ENCODE measurements at places on chromosomes 3 and 15.

GRCh38 chr3:71831599-71831998 is 46.7 kb upstream of the PROK2 start:
- DNase-seq: no peak

DNA sequence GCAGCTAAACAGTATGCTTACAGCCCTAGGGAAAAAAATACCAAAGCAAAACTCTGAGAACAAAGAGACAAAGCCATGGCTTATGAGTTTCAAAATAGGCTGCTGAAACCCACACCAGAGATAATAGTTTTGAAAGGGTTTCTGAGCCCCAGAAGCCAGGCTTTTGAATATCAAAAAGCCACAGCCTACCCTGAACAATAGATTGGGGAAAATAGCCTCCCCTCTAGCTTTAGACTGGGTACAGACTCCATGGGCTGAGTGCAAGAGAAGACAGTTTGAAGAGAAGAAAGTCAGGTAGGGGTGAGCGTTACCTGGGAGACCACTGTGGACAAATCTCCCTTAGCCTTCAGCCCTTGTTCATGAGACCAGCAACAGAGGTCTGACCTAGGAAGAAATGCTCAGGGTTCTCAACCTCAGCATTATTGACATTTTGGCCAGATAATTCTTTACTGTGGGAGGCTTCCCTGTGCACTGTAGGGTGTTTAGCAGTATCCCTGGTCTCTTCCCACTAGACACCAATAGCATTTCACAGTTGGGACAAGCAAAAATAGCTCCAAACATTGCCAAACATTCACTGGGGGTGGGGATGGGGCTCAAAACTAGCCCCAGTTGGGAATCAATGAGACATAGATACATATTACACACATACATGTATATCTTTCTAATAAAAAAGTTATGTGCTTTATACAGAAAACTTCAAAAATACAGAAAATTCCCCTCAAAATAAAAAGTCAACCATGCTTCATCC is 11.6 kb upstream of the TAFA4 start:
- DNase-seq: no peak

- DNase-seq: no peak
Observed at GRCh38 chr15:85542895-85543331, 162.5 kb downstream of the AKAP13 start.

DNA sequence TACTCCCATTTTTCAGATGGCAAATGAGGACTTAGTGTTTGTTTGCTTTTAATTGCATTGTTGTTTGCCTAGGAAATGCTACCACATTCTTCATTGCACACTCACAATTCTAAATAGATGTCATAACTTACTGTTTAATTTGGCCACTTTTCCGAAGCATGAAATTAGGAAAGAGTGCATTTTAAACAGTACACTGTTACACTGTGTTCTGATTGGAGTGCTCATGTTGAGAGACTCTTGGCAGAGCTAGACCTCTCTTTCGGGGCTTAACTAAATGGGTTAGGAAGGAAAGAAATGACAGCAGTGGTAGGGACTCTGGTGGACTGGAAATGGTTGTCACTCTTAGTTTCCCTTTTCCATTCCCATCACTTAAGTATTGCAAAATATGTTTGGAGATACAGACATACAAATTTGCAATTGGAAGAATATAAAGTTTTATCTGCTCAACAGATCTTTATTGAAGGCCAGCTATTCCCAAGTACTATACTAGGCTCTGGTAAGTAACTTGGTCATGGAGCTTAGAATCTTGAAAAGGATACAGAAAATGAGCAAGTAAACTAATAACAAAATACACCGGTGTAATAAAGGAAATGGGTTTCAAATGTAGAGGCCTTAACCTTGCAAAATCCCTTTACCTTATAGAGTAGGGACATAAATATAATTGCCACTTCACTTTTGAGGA is 90.2 kb downstream of the DCUN1D1 start:
- DNase-seq: no peak

DNA sequence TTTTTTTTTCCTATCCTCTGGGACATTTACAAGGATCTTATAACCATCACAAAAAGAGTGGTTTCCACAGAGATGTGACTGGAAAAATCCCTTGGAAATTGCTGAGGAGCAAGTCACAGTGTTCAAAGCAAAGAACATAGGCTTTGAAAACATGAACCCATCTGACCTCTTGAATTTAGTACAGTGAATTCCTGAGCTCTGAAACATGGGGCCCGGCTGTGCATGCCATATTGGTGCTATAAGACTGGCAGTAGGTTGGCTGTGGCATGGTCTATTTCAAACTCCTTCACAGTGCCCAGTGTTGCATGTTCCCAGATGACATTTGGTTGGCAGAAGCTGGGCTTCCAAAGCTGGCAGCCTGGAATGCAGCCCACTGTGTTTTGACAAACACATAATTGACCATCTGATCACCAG is 202.2 kb downstream of the TIGIT start:
- no peak for DNase-seq

DNA sequence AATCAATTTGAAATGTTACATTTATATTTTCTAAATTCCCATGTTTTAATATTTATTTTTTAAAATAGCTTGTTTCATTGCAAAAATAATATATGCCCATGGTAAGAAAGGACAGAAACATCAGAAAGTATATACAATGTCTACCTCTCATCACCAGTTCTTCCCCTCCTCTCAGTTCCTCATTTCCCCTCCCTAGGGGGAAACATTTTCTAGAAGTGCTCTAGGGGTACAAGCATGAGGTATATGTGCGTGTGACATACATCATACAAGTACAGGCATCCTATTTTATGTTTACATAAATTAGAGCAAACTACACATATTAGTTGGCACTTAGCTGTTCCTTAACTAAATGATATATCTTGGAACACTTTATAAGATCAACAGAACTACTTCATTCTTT is 189.3 kb upstream of the VEPH1 start:
- no peak for DNase-seq

DNA sequence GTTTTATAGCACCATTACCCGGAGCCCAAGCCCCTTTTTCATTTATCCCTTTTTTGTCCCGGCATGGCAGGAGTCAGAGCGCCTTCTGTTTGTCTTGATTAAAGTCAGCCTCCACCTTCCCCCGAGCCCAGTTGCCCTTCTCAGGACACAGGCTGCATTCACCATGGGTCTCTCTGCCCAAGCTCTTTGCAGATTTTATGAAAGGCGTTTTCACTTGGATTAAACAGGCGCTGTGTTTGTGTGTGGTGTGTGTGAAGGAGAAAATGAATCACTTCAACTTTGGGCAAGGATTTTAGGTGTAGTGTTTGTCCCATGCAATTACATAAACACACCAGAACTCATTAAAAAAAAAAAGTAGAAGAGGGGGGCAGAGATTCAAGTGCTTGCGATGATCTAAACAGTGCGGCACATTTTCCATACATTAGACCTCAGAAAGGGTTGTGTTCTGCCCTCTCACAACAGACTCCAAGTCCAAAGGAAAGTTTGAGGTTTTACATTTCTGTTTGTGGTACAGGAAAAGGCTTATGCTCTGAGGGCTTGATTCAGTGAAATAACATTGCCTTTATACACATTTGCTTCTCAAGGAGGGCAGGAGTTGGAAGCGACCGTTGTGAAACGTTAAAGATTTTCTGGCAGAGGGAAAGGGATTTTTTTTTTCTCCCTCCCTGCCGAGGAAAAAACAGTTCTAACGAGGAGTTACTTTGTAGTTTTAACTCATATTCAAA is 14.5 kb upstream of the IL16 start:
- DNase-seq: no peak

- no peak for DNase-seq
Observed at GRCh38 chr3:2372306-2372705, 273.6 kb downstream of the CNTN4 start.

DNA sequence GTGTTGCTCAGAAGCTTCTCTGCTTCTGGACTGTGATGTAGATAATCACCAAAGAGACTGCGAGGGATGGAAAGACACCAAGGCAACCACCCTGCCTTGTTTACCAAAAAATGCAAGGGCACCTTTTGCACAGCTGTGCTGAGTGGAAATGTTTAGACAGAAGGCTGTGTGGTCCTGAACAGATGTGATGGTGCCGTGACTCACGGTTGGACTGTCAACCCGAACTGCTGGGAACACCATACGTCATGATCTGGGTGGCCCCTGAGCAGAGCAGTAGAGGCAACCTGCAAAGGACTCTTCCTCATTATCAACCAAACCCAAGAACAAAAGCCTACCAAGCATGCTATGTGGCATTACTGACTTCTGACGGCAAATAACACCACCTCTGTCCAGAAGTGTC is 61.3 kb upstream of the LPP start:
- no peak for DNase-seq

DNA sequence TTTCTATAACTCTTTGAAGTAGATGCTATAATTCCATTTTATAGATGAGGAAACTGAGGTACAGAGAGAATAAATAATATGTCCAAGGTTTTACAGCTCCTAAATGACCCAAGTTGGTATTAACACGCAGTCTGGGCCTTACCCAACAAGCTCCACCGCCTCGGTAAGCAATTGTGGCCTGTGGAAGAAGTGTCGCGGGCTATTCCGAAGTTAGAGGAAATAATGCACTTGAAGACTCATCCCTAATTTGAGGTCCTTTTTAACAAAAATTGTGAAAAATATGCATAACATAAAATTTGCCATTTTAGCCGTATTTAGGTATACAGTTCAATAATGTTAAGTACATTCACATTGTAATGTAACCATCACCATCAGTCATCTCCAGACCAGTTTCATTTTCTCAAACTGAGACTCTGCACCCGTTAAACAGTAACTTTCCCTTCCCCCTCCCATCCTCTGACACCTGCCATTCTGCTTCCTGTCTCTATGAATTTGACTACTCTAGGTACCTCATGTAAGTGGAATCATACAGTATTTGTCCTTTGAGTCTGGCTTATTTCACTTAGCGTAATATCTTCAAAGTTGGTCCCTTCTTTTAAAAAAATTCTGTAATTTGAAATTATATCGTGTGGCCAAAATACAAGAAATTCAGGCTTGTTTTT is 18.2 kb downstream of the IDH3A start:
- no peak for DNase-seq

DNA sequence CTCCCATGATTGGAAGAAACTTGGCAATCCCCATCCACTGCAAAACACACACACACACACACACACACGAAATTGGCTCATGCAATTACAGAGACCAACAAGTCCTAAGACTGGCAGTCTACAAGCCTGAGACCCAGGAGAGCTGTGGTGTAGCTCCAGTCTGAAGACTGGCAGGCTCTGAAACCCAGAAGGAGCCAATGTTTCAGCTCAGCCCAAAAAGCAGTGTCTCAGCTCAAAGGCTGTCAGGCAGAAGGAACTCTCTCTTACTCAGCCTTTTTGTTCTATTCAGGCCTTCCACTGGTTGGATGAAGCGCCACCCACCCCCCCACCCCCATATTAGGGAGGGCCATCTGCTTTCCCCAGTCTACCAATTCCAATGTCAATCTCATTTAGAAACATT is 32.1 kb downstream of the MESD start:
- no peak for DNase-seq

- DNase-seq: no peak
Observed at GRCh38 chr15:85730001-85730820, 64.5 kb downstream of the KLHL25 start.

- DNase-seq: no peak
Observed at GRCh38 chr3:45106874-45107273, 39.3 kb downstream of the CDCP1 start.

GRCh38 chr3:71129611-71130431 is 453.7 kb downstream of the FOXP1 start:
- DNase-seq: no peak

DNA sequence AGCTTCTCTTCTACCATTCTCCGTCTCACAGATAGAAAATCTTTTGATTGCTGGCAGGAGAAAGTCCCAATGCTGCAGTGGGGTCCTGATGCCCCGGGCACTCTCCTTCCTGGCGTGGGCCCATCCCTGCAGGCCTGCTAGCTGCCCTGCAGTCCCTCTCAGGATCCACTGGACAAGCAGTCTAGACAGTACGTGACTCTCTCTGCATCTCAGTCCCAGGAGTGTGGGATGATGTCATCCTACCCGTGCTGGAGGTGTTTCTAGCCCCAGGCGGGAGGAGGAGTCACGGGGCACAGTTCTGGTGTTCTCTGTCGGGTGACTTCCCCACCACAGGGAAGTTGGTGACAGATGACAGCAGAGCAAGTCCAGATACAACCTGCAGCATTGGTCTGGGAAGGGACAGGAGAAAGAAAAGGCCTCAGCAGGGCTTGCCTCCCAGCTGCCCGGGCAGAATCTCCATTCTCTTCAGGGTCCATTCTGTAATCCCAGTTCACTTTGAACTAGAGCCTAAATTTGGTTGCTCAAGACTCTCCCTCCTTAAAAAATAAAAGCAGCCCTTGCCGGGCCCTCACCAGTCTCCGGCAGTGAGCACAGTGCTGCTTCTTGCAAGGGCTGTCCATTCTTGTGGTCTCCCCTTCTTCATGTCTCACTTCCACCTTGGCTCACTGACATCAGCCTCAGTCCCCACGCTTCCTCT is 30.6 kb downstream of the SLC28A1 start:
- DNase-seq: no peak

DNA sequence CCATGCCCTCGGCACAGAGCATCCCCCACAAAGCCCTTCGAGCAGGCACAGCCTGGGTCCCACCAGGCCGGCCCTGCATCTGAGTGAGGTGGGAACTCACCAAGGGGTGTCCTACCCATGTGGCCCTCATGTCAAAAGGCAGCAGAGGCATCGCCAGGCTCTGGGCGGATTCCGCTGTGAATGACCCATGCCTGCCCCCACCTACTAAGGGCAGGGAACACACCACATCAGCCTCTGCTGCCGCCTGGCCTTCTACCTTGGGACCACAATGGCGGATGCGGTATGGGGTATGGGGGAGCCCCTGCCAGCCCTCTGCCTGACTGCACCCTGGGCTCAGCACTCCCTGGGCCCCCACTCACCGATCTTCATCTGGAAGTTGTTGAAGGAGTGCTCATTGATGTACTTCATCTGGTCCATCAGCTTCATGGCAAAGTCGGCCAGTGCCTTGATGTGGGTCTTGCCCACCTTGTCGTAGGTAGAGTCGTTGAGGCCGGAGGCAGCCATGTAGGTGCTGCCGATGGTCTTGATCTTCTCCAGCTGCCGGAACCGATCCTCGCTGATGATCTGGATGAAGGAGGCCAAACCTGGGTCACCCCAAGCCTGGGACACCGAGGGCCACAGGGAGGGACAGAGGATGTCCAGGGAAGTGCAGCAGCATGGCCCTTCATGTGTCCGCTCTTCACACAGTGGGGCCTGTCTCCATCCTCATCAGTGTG is 87.8 kb downstream of the SEC22A start:
- no peak for DNase-seq

DNA sequence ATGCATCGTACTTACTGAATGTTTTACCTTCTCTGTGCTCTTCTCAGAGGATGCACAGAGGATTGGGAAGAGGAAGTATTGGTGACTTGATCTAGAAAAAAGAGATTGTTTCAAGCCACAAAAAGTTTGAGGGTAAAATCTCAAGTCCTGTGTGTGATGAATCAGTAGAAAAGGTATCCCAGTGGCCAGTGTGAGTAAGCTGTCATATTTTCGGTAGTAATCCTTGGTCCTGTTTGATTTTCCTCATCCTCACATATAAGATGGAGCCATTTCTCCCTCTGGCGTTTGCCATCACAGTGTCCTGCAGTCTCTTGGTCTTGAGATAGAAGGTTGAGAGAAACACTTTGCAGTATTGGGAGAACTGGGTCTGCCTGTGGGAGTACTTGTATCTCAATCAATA is 166.8 kb downstream of the LPP start:
- no peak for DNase-seq
